A549 treated with CpdA at 1 μM for 4 hours (cell line): ENCODE measurements at places on chromosomes 6 and 20. TPM values are rescaled to one million over a fixed set of nuclear protein-coding genes. Genes with fewer than 3 reads are reported as not detected.

CCN6 gene
- not detected in 5 replicates for total RNA-seq

TDP2 gene
- total RNA-seq = 40.8 to 47.7 TPM (median 44.5 TPM) in 5 replicates

PLTP gene
- total RNA-seq = 1.7 to 2.4 TPM (median 2.0 TPM) in 5 replicates

TSHZ2 gene
- not detected in 5 replicates for total RNA-seq

SCRT2 gene
- total RNA-seq = not detected in 5 replicates

LPA gene
- 0.01 to 0.02 TPM in 2 of 5 replicates, not detected in the others for total RNA-seq

SNPH gene
- total RNA-seq = 4.0 to 5.6 TPM (median 4.5 TPM) in 5 replicates

SLC32A1 gene
- not detected in 5 replicates for total RNA-seq

CPNE5 gene
- total RNA-seq = 0.08 to 0.22 TPM (median 0.12 TPM) in 4 of 5 replicates, not detected in the other

DNAH8 gene
- not detected in 5 replicates for total RNA-seq

CRIP3 gene
- 0.20 to 0.62 TPM (median 0.57 TPM) in 5 replicates for total RNA-seq

SRSF12 gene
- total RNA-seq = 0.68 to 1.3 TPM (median 0.84 TPM) in 5 replicates

RBM24 gene
- total RNA-seq = 9.3 to 12.2 TPM (median 11.0 TPM) in 5 replicates

THBD gene
- 19.3 to 28.4 TPM (median 23.8 TPM) in 5 replicates for total RNA-seq

SF3B5 gene
- 172 to 233 TPM (median 212 TPM) in 5 replicates for total RNA-seq

ANKRD66 gene
- total RNA-seq = not detected in 5 replicates

SDCBP2 gene
- 0.71 to 1.1 TPM (median 0.99 TPM) in 5 replicates for total RNA-seq

TUBB1 gene
- total RNA-seq = 0.06 TPM in 1 of 5 replicates, not detected in the others

SLC17A2 gene
- not detected in 5 replicates for total RNA-seq

DLK2 gene
- 2.7 to 7.1 TPM (median 5.8 TPM) in 5 replicates for total RNA-seq

WFDC6 gene
- not detected in 5 replicates for total RNA-seq

GPR63 gene
- total RNA-seq = 0.47 to 0.61 TPM (median 0.53 TPM) in 5 replicates

HLA-DOA gene
- not detected in 5 replicates for total RNA-seq

KHDC1L gene
- total RNA-seq = 0.25 to 0.66 TPM (median 0.31 TPM) in 3 of 5 replicates, not detected in the others

TDRD6 gene
- total RNA-seq = 0.64 TPM in 1 of 5 replicates, not detected in the others

STMND1 gene
- total RNA-seq = not detected in 5 replicates

RBPJL gene
- not detected in 5 replicates for total RNA-seq

RAB32 gene
- 35.3 to 47.8 TPM (median 44.8 TPM) in 5 replicates for total RNA-seq

PSORS1C1 gene
- 3.3 to 6.4 TPM (median 4.2 TPM) in 5 replicates for total RNA-seq

BMP5 gene
- 0.02 to 0.07 TPM (median 0.05 TPM) in 3 of 5 replicates, not detected in the others for total RNA-seq

TREM2 gene
- not detected in 5 replicates for total RNA-seq

NINL gene
- 13.0 to 17.6 TPM (median 13.6 TPM) in 5 replicates for total RNA-seq

PTCRA gene
- not detected in 5 replicates for total RNA-seq

APOBEC2 gene
- total RNA-seq = not detected in 5 replicates
